ENCODE measurements at places on chromosomes 2 and 18. TPM values are rescaled to one million over a fixed set of nuclear protein-coding genes. Genes with fewer than 3 reads are reported as not detected.

Gene G6PC2
- polyA plus RNA-seq: not detected

Gene RAB11FIP5
- polyA plus RNA-seq: 14.8 TPM

- peak; percentile 67 for DNase-seq
These were observed 253.2 kb upstream of the COL3A1 start for GRCh38 chr2:188720811-188721605.

GRCh38 chr2:193476171-193476800 lies 1281.6 kb upstream of the TMEFF2 start:
- DNase-seq: no peak

DNA sequence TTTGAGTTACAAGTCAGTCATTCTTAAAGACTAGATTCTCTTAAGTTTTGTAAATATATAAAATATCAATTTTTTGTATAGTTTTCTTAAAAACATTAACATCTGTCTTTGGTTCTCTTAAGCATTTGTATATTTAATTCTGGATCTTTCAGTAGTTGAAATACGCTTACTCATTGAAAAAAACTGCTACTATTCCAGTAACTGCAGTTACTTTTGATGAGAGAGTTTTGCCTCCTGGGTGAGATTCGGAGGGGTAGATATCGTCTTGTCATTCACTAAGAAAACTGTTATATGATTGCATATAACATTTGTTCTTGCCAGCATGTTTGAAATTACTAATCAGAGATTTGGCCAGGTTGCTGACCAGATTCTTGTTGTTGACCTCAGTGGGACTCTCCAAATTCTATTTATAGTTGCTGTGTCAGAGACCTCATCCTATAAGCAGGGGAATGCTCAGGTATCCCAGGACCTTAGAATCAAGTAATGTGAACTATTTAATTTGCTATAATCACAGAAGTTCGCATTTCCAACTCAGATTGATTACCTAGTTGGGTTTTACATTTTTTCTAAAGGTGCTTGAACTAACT lies 7.9 kb downstream of the AGPS start:
- DNase-seq: no peak

- no peak for DNase-seq
These were observed 18.3 kb upstream of the ALLC start for GRCh38 chr2:3639653-3640052.

- no peak for DNase-seq
These were observed 13.5 kb downstream of the STK39 start for GRCh38 chr2:168233726-168234406.
